Stimulated activated CD4-positive, alpha-beta T cell treated with anti-CD3 and anti-CD28 coated beads, Interleukin-1b, Interleukin-23, amount 100 ng/mL, for 1 hour (primary cell): ENCODE measurements at places on chromosomes 7 and 10.

- no peak for DNase-seq
Observed at GRCh38 chr7:145183069-145183468, 347.2 kb upstream of the TPK1 start.

DNA sequence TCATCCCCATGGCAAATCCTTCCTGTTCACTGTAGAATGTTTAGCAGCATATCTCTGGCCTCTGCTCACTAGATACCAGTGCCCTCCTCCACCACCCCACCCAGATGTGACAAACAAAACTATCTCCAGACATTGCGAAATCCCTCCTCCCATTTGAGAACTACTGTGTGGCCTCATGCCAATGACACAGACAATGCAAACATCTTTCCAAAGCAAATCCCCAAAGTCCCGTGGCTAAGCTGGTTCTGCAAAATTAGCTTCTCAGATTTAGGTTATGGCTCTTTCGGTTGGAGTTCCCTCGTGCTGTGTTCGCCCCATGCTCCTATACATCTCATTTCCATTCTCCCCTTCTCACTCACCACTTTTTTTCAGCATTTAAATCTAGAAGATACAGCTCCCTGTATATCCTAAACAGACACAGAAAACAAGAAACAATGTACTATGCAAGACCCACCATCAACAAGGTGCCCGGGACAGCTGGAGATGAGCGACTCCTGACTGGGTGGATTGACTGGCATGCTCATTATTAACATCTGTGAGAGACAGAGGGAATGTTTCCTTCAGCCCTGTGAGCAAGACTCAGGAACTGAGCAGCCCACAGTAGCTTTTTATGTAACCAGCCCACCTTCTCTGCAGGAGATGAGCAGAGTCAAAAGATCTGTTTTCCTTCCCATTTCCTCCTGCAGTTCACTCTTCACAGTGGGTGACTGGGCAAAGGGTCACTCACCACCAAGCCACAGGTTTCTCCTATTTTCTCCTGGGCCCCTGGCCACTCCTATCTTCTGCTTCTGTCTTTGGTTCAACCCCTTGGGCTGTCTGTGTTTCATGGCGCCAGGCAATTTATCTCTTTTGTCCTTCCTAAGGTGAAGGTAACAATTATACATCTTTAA lies 225.7 kb upstream of the AOAH start:
- no peak for DNase-seq

GRCh38 chr10:52232561-52233350 lies 81.3 kb upstream of the DKK1 start:
- DNase-seq = no peak

DNA sequence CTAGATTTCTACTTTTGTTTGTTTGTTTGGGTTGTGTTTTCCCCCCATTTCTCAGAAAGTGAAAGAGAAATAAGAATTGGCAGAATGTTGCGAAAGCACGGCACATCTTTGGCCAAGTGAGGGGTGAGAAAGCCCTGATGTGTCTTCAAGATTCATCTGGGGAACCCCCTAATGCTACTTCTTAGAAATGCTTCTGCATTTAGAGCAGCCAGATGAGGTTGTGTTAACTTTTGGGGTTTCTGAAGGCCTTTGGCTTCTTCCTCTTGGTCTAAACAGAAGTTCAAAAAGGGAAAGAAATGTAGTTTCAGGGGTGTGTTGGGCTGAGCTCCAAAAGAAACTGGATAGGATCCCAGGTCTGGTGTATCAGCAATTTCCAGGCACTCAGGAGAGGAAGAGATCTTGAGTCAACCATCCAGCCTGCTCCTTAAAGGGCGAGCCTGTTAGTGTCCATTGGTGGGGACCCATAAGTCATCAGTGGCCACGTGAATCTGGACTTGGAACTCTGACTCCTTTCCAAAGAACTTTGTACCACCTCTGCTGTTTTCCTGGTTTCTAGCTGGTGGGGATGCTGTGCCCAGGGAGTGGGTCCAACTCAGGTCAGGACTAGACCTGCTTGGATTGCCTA lies 6.5 kb downstream of the DUSP5 start:
- no peak for DNase-seq

- DNase-seq = no peak
Observed at GRCh38 chr7:5495581-5496375, 72.1 kb upstream of the TNRC18 start.

- no peak for DNase-seq
Observed at GRCh38 chr7:123749537-123749857, 694 bp upstream of the WASL start.

DNA sequence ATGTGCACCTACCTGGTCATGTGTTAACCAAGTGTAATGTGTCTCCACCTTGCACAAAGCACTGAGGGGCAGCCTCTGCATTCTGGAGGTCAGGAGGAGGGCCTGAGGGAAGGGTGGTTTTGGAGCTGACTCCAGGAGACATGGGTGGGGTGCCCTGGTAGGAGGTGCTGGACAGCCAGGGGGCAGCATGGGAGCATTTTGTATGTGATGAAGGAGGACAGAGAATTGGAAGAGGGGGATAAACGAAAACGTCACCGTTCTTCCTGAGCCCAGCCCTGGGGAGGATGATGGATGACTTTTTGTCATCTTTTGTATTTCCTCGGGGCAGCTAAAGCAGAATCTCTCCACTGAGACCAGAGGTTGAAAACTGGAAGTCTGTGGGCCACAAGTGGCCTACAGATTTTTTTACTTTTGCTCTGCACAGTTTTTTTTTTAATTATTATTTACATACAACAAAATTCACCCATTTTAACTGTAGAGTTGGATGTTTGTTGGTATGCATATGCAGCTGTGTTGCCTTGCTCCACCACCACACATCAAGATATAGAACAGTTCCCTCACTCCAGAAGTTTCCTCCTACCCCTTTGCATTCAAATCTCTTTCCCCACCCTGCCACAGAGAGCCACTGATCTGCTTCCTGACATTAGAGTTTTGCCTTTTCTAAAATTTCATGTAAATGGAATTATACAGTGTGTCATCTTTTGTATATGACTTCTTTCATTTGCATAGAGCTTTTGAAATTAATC lies 242.5 kb downstream of the VTI1A start:
- DNase-seq = no peak

GRCh38 chr10:70315815-70316214 lies 32.0 kb upstream of the NPFFR1 start:
- no peak for DNase-seq

DNA sequence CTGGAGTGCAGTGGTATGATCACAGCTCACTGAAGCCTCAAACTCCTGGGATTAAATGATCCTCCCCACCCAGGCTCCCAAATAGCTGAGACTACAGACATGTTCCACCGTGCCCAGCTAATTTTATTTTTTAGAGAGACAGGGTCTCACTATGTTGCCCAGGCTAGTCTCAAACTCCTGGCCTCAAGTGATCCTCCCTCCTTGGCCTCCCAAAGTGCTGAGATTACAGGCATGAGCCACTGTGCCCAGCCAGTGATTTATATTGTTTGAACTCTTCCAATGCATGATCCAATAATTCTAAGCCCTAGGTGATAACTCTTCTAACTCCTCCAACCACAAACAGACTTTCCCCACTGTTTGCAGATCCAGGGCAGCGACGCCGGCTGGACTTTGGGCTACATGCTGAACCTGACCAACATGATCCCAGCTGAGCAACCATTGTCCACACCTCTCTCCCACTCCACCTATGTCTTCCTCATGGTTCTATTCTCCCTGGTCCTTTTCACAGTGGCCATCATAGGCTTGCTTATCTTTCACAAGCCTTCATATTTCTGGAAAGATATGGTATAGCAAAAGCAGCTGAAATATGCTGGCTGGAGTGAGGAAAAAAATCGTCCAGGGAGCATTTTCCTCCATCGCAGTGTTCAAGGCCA lies 41.8 kb upstream of the CC2D2B start:
- DNase-seq = no peak

DNA sequence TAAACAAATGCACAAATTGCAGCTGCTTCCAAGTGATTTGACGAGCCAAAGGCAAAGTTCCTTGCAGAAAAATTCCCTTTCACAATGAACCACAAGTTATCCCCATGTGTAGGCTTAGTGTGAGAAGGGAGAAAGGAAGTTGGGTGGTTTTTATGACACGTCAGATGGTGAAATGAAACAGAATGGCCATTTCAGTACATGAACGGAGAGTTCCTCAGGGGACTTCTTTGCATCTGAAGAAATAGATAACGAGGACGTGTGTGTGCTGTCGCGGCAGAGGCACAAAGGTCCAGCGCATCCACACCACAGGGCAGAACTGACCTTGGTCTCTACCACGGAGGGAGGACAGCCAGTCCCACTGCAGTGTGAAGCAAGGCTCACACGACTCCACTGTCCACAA lies 135.9 kb downstream of the PAXIP1 start:
- DNase-seq = no peak

- no peak for DNase-seq
Observed at GRCh38 chr10:77716458-77717317, 79.1 kb upstream of the KCNMA1 start.

DNA sequence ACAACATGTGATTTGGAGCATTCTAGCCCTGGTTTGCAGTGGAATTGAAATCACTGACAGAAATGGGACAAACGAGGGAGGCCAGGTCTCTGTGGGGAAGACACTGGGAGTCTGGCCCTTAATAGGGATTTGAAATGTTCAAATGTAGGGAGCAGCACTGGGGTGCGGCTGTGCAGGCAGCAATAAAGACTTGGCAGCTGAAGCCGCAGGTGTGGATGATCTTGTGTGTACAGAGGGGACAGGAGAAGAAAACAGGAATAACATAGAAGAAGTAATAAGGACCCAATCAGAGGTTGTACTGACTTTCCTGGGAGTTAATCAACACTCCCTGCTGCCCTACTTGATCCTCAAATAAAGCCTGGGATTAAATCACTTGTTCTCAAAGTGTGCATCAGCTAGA lies 127.6 kb upstream of the PTN start:
- DNase-seq = no peak
